ENCODE measurements at places on chromosomes 16 and 17.

DNA sequence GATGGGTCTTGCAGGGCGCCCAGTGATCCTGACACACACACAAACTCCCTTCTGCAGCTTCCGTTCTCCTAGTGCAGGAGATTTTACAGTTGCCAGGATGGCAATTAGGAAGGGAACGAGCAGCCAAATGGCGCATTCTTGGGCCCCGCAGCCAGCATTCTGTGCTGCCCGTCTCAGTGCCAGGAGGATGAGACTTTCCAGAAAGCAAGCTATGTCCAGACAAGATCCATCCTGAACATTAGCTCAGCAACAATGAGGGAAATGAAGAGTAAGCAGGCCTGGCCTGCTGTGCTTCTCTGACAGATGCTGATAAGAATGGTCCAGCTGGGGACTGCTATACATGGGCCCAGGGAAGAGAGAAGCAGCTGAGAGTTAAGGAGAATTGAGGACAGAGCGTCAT is 16.5 kb downstream of the SPPL2C start:
- no peak for DNase-seq

GRCh38 chr17:35865412-35866340 is 3.0 kb downstream of the HEATR9 start:
- no peak for DNase-seq

- DNase-seq: peak; percentile 66
Observed at GRCh38 chr17:31313982-31314781, at the start of gene EVI2B. Gene EVI2B, minus strand, starts transcription at chr17:31314054. Its CDS starts 8,445 bp downstream, at chr17:31305609.

DNA sequence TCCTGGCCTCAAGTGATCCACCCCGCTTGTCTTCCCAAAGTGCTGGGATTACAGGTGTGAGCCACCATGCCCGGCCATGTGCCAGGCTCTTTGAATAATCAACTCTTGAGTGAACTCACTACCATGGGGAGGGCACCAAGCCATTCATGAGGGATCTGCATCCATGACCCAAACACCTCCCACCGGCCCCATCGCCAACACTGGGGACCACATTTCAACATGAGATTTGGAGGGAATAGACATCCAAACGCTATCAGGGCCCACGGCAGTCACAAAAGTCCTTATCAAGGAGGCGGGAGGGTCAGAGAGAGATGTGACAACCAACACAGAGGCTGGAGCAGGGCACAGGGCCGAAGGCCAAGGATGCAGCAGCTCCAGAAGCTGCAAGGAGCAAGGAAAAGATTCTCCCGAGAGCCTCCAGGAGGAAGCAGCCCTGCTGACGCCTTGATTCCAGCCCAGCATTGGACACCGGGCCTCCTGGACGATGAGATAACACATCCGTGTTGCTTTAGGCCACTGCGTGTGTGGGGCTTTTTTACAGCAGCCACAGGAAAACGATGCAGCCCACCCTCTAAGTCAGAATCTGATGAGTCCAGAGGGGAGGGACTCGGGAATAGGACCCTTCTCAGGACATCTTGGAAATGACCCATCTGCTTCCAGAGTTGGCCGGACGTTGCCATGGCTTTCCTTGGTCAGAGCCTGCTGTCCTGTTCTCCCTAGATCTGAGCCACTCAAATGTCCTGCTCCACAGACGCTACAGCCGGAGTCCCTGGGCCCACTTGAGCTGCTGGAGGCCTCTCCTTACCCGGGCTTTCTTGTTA is 47.3 kb upstream of the CMIP start:
- no peak for DNase-seq

GRCh38 chr16:54076006-54076504 is 210.5 kb downstream of the IRX3 start:
- no peak for DNase-seq

GRCh38 chr17:70702683-70703255 is 533.4 kb downstream of the KCNJ2 start:
- no peak for DNase-seq

- DNase-seq: no peak
Observed at GRCh38 chr17:63646488-63646806, 24.2 kb downstream of the MAP3K3 start.

DNA sequence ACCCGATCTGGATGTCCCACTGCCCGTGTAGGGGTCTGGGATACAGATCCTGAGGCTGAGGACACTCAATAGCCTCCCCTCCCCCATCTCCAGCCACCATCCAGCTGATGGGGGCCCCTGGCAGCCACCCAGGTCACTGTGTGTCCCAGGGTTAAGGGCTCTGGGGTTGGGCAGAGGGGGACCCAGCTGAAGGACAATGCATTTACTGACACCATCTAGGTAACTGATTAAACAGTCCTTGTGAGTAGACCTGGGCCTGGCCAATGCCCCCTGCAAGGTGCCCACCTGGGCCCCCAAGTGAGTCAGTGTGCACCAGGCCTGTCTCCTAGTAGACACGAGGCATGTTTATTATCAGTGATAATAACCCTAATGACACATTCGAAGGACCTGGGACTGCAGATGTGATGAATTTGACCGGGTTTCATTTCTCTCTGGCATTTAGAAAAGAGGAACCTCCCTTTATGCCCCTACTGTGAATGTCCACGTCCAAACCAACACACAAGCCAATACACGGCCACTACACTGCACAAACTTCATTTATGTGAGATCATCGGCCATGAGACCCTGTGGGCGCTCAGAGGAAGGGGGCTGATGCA is 261.9 kb upstream of the FOXF1 start:
- no peak for DNase-seq

GRCh38 chr16:54891346-54891745 is 39.3 kb upstream of the IRX5 start:
- no peak for DNase-seq

DNA sequence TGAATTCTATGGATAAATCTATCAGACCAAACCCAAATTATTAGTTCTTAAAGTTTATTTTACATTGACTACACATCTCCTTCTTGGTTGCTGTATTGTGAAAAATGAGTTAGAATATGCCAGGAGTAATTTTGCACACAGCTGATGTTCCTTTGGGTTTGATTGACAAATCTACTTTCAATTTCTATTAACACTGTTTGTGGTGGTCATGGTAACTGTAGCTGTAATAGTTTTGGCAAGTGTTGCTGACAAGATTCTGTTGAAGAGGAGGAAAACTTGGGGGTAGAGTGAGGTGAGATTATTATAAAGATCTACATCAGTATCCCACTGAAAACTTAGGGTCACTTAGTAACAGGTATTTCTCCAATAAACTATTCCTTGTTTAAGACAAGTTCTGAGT is 30.3 kb downstream of the MRTFB start:
- no peak for DNase-seq

GRCh38 chr17:41369023-41369422 is 590 bp downstream of the KRT33B start:
- DNase-seq: no peak

- DNase-seq: no peak
Observed at GRCh38 chr16:85395207-85395912, 217.8 kb upstream of the GSE1 start.
